ENCODE measurements at places on chromosomes 3 and 15.

DNA sequence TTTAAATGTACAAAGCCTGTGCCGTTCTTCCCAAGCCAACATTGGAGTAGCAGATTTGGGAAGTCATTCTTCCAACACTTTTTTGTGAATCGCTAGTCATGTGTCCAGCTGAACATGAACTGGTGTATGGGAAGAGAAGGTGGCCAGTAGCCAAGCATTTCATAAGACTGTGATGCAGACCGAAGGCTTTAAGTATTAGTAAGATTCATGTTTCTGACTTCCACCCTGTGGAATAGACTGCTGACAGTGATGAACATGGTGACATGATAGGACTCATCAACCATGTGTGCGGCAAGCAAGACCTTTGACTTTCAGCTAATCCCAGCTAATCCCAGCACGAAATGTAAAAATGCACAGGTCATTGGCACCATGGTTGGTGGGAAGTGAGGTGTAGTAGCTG, 48.3 kb upstream of the THSD4 start:
- no peak for DNase-seq

- DNase-seq, result no peak
Measured at GRCh38 chr3:24981924-24982323, 446.1 kb upstream of the RARB start.

DNA sequence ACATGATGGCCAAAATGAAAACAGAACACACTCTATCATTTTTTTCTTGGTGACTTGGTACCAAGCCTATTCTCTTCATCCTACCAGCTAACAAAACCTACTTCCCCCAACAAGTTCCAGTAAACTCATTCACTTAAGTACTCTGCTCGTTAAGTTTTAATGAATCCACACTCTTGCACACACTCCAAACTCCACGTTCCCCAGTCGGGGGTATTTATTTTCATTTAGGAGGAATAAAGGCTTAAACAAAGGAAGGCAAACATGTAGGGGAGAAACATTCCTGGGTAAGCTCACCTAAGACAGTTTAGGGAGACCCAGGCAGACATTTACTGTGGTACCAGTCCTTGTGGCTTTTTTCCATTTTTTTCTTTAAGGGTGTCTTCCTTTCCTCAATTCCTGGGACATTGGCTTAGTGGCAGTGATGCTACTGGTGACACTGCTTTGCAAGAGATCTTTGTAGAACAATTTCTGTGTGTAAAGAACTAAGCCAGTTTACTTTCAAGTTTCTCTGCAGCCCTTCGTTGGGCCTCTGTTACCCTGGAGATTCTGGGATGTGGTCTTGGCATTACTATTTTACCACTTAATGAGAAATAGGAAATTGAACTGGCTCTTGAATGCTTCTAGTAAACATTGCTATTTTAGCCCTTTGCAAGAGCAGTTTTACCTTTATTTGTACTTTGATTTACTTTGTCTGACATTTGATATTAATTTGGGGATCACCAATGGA, 117.3 kb upstream of the C15orf61 start:
- DNase-seq, result no peak

- DNase-seq, result no peak
Measured at GRCh38 chr15:22735781-22736180, 50.7 kb upstream of the NIPA1 start.

DNA sequence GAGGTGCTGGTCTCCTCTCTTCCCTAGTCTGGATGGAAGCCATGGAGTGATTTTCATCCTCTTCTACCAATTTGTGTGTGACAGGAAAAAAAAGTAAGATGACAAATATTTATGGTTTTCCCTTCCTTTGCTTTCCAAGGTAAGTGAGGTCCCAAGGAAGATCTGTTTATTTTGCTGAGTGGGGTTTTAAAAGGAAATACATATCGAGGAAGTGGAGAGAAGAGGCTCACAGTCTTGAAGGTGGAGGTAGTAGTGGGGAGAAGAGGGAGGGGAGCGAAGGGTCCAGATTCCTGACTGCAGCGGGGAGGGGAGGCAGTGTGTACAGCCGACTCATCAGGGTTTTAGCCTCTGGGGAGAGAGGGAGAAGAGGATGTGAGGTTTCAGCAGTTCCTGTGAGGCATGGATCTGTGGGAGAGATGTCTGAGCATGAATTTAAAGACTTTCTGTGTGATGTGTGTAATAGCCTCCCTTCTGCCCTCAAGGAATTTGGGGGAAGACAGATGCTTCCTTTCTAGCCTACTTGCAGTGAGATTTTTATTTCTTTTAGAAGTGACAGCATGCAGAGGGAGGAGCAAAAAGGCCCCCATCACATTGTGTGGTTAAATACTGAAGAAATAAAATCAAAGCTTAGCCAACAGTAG, 272.4 kb downstream of the THRB start:
- DNase-seq, result no peak

DNA sequence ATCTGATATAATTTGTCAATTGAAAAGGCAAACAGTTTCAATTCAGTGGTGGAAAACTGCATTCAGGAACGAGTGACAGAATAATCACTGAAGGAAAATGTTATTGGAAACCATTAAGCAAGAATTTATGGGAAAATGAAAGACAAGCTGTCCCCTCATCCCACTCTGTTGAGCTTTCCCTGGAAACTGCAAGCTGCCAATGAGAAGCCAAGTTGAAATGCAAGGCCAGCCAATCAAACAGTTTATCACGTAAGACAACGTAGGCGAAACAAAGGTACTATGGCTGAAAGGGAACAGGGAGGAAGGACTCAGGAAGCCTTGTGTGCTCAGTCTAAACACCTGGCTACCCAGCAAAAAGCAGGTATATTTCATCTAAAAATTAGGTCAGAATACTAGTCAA, 187.9 kb upstream of the ATP10A start:
- DNase-seq, result no peak

GRCh38 chr15:79431636-79432344, at the start of gene MINAR1:
TSS of gene MINAR1 (plus strand) at chr15:79432336. CDS start at chr15:79456148, 23,812 bp downstream.
- DNase-seq, result no peak

GRCh38 chr3:54426381-54426780, 304.0 kb downstream of the CACNA2D3 start:
- no peak for DNase-seq

- DNase-seq, result no peak
Measured at GRCh38 chr3:86774082-86774691, 216.8 kb downstream of the VGLL3 start.

- DNase-seq, result no peak
Measured at GRCh38 chr15:94400526-94401298, 169.4 kb downstream of the MCTP2 start.

DNA sequence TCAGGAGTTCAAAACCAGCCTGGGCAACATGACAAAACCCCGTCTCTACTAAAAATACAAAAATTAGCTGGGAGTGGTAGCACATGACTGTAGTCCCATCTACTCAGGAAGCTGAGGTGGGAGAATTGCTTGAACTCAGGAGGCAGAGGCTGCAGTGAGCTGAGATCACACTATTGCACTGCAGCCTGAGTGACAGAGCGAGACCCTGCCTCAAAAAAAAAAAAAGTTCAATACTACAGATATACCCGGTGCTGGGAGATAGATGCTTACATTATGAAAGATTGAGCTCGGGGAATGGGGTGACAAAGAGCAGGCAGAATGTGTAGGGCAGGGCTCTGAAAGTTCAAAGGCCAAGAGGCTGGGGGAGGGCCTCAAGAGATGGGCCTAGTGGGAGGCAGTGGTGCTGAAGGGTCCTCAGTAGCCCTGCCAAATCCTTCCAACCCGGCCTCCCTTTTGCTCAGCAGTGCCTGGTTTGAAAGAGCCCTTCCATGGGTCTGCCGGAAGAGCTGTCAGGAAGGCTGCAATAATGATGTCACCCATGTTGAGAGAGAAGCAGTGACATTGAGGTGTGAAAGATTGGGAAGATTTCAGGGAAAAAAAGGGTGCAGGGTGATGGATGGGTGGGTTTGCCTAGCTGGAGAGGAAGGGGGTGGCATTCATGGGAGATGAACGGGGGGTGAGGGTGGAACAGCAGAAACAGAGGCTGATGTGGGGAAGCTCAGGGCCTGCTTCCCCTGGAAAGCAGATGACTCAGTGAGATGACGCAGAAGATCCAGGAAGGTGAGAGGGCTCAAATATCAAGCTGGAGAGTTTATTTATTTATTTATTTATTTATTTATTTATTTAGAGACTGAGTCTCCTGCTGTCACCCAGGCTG, 20.0 kb upstream of the IREB2 start:
- no peak for DNase-seq

- no peak for DNase-seq
Measured at GRCh38 chr3:3196148-3196861, 16.8 kb upstream of the CRBN start.

- DNase-seq, result no peak
Measured at GRCh38 chr3:16993227-16993626, 108.5 kb downstream of the PLCL2 start.

DNA sequence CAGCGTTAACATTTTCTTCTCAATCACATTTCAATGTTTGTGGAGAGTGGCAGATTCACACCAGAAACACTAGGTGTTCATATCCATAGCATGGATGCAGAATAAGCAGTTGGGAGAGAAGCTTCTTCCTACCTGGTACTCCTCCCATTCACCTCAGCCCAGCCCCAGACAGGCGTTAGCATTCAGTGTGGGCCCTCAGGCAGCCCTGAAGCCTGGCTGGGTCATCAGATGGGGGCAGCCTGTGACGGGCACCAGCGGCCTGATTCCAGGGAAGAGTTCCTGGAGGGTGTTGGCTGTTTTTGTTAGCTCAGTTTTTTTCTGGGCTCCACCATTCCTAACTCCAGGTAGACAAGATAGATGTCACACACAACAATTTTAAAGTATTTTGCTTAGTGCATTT, 31.1 kb downstream of the APH1B start:
- DNase-seq, result no peak

DNA sequence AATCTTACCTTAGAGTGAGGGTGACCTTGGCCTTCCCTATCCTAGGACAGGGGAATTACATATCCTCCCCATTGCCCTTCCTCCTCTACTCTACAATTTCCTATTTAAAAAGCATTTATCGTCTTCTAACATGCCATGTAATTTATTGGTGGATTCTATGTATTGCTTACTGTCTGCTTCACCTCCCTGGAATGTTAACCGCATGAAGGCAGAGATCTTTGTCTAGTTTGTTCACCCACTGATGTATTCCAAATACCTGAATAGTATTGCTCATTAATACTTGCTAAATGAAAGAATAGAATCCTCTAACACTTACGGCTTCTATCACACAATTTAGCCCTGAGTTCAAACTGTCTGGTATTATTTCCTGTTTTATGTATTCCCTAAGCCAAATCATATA, 68.6 kb downstream of the PPARG start:
- DNase-seq, result no peak
